ENCODE measurements at places on chromosomes 12 and 14.

DNA sequence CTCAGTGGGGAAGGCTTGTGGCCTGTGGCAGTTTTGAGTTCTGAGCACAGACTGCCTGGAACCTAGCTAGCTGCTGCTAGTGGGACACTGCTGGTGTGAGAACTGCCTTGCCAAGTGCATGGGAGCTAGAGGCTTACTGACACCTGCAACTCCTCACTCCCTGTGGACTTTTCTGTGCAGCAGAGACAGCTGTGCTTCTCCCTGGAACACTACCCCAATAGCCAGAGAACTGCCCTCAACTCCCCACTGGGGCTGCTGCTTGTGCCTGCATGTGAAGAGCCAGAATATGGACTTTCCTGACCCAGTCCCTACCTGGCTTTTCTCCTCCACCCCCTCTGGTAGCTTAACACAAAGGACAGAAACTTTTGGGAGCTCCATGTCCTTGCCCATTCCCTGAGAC lies 222.6 kb downstream of the ADGRD1 start:
- no peak for DNase-seq

DNA sequence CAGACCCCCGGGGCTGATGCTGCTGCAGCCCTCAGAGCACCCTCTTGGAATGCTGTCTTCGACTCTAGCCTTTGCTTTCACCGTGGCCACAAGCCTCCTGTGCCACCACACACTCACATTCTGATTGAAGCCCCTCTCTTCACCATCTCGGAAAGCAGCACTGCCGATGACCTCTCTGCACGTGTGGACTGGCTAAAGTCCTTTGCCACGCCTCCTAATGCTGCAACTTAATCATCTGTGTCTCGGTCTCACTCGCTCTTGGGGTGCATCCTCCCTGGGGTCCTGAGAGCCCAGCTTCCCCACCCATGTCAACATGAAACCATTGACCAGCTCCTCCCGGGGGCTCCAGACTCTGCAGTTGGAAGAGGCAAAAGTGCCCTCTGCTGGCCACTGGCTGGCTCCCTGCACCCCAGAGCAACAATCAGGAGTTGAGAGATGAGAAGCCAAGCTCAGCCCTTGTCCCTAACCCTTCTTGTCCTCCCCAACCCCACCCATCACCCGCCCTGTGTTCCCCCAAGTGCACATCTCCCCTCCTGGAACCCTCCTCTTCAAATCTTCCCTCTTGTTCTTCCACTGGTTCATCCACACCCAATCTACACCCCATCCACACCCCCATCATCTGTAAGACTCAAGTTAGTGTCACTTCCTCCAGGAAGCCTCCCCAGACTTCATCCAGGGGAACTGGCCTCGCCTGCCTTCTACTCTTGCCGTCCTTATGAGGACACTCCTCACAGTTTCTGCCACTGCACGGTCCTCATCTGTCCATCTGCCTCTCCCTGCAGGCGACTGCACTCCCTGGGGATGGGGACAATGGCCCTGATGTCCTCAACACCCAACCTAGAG lies 23.6 kb upstream of the FAM181A start:
- DNase-seq: no peak

DNA sequence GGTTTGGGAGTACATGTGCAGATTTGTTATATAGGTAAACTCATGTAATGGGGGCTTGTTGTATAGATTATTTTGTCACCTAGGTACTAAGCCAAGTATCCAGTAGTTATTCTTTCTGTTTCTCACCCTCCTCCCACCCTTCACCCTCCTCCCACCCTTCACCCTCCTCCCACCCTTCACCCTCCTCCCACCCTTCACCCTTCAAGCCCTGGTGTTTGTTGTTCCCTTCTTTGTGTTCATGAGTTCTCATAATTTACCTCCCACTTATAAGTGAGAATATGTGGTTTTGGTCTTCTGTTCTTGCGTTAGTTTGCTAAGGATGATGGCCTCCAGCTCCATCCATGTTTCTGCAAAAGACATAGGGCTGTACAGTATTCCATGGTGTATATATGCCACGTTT lies 58.7 kb upstream of the OR10AD1 start:
- DNase-seq: no peak

- DNase-seq: no peak
Measured at GRCh38 chr14:77965919-77966435, 166.1 kb downstream of the ADCK1 start.

DNA sequence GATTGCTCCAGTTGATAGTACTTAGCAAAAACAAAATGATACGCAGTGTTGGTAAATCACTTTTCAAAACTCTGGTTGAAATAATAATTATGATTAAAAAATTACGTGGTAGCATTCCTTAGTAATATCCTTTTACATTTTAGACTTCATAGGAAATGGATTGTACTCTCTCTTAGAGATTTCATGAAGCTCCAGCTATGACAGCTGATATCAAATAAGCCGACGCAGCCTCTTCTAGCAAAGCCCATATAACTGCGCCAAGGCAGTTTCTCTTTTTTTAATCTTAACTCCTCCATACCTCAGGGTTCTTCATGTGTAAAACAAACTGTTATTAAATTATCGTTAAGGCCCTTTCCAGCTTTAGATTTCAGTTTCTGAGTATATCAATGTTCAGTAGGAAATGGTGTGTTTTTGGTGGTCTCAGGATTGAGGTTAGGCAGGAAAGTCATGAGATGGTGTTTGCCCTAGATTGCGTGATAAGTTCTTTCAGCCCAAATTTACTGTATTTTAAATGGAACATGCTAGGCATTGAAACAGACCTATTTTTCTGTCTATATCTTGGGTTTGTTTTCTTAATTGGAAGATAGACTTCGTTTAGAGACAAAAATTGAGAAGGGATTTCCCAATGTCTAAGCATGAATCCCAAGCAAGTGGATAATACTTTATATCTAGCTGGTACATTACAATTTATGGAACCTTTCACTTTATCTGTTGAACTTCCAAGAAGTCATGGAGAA lies 902 bp upstream of the CFL2 start:
- no peak for DNase-seq

- DNase-seq: no peak
Measured at GRCh38 chr14:75011356-75011994, 8.8 kb downstream of the EIF2B2 start.

DNA sequence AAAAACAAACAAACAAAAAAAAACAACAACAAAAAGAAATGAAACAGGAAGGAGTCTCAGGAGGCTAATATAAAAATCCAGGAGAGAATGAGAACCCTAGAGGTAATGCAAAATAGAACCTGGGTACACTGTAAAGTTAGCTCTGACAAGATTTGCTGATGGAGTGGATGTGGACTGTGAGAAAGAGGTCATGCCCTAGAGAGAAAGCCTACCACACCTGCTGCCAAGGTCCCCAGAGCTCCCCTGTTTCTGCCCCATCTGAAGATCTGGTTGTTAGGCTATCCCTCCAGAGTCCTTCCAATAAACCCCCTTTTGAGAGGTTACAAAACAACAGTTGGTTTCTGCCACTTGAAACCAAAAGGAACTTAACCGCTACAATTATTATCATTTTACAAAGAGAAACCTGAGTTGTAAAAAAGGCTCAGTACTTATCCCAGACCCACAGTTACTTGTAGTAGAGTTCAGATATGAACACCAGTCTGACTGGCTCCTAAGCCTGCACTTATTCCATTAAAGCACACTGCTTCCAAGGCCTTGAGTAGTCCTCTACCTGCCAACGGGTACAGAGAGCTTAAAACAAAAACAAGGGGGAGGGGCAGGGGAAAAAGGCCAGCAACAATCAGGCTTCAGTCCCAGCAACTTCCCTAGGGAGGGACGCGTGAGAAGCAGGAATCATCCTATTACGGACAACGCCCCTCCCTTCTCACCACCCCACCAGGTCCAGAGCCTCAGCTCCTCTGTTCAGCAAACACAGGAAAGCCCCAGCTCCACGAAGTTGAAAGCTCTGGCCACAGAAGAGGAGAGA lies 27.7 kb downstream of the PPP1R13B start:
- DNase-seq: no peak

GRCh38 chr12:103697971-103698751 lies 111.1 kb downstream of the STAB2 start:
- DNase-seq: no peak

GRCh38 chr14:70660967-70661893 lies 19.5 kb downstream of the TTC9 start:
- no peak for DNase-seq

DNA sequence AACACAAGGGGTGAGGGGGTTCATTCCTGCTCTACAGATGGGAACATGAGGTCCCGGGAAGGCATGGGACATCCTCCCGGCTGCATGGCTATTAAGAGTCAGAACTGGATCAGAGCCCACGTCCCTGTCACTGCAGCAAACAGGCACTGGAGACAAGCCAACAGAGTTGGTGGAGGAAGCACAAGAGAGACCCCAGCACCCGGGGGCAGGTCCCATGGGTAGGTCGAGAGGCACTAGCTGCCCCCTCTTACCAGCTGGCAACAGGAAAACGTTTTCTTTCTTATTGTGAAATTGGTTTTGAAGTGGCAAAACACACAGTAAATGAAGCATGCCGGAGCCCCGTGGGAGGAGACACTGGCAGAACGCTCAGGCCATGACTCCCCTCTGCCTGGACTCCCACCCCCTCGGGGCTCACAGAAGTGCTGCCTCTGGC lies 43.6 kb downstream of the SYNE3 start:
- DNase-seq: no peak

DNA sequence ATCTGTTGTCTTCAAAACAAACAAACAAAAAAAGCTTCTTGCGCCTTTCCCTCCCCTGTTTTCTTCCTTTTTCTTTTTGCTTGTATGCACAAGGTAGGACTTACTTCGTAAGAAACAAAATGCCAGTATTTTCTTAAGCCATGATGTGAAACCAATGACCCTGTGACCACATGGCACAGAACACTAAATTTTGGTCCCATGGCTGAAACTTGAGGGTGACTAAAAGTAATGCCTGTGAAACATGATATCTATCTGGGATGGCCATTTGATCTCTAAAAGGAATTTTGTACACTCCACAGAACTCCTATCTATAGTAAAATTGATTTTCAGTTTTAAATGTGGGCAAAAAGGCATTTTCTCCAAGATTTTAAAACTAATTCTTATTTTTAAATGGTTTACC lies 63.6 kb downstream of the PAPOLA start:
- no peak for DNase-seq

DNA sequence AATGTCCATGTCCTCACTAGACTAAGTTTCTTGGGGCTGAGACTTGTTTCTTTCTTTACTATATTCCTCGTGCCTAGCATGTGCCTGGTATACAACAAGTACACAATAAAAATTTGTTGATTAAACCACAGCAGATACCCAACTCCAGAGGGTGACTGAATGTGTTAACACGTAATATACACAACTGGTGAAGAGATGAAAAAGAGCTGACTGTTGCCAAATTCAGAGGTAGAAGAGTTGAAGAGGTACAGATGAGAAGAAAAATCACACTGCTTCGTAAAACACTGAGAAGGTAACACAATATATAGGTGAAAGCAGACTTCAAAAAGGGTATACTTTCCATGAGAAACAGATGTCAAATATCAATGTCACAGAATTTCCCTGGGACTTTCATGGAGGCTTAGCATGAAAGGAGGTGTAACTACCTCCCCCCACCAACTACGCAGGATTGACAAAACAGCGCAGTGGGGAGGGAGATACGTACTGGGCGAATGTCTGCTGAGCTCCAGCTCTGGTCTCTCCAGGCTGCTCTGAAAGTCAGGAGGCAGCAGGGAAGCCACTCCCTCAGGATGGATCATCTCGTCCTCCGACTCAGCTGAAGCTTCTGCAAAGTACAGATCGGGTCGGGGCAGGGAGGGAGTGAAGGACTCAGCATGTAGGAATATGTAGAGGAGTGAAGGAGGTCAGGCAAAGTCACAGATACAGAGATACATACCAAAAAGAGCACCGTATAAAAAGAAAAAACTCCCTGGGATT lies 5.3 kb downstream of the ACIN1 start:
- no peak for DNase-seq

DNA sequence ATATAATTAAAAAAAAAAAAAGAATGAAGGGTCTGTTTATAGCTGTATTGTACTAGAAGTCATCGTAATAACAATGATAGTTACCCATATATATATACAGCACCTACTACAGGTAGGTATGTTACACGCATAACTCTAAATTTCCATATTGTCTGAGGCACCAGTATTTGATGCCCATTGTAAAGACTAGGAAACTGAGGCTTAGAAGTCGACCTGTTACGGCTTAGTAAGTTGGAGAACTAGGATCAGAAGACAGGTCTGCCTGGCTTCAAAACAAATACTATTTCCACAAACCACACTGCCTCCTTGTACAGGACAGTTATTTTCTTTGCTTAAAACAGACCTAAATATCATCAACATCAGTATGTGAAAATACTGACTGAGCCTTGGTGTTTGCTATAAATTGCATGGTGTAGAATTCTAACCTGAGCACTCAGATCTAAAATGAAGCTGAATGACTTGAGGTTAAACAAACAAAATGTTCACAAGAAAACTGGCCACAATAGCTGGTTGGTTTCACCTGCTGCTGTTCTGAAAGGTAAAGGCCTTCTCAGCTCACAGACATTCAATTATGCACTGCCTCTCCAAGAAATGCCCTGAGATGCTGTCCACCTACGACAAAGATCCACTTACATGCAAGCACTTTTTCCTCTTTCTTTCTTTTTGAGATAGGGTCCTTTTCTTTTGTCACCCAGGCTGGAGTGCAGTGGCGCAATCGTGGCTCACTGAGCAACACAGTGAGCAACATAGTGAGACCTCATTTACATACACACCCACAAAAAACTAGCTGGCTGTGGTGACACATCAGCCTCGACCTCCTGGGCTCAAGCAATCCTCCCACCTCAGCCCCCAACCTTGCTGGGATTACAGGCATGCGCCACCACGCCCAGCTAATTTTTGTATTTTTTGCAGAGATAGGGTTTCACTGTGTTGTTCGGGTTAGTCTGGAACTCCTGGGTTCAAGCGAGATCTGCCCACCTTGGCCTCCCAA lies 35.7 kb downstream of the SSH1 start:
- no peak for DNase-seq

- DNase-seq: no peak
Measured at GRCh38 chr12:46659032-46659650, 166.7 kb downstream of the SLC38A4 start.

- DNase-seq: no peak
Measured at GRCh38 chr14:50036211-50036610, 80.2 kb downstream of the VCPKMT start.

DNA sequence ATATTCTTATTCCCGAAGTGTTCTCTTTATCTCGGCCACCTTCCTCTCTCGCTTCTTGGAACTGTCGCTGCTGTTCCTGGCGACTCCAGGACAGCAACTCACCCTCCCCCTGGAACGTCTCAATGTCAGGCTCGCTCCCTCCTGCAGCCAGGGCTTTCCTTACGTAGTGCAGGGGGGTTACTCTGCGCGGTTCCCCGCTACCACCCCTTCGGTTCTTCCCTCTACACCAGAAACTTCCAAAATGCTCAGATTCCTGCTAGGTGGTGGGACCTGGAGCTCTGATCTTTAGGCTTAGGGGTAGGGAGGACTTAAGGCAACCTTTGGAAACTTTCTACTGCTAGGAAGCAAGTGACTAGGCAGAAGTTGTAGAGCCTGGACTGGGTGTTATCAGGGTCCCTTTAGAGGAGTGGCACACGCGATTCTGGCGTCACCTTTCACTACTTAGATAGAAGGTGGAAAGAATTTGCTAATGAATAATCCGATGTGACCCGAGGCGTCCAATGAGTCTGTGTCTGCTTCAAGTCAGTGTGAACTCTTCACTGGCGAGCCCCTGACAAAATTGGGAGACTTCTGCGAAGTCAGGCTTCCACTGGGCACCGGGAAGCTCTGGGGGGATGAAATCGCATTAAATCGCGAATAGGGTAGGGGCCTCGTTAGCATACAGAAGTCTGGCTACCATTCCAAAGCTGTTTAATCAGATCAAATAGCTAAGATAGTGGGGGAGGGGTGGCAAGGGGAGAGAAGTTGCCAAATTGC lies 900 bp upstream of the DPF3 start:
- no peak for DNase-seq

- DNase-seq: no peak
Measured at GRCh38 chr14:99254328-99255009, 17.5 kb downstream of the BCL11B start.

Data from esophagus squamous epithelium (tissue), 5 donors.